ENCODE measurements at places on chromosomes 3 and 15.

DNA sequence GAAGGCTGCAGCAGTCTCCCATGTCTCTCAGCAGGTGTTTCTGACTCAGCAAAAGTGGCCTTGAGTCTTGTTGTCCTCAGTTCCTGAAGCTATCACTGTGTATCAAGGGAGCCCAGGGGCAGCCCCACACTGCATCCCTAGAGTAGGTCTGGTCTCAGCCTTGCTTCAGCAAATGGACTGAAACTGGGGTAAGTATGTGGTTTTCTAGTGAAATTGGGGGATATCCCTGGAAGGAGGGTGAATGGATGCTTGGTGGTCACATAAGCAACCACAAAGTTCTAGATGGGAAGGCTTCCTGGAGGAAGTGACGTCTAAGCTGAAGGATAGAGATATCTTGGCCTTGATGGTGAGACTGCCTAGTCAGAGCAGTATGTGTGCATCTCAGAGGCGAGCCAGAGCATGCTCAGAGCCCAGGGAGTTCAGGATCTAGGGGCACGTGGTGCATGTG is 38.4 kb downstream of the TMEM158 start:
- DNase-seq = no peak

DNA sequence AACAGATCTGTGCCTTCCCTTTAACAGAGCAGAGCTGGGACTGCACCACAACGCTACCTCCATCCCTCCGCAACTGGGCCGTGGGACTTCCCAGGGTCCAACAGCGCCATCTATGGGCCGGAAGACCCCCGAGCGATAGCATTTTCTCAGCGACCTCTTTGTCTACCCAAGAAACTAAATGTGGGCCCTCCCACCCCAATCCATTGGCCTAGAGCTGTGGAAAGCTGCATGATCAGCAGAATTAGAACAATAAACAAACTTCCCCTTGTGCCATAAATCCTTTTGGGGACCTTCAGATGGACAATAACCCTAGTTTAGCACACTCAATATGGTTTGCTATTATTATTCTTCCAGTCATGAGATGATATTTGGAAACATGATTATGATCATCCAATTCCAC is 74.8 kb upstream of the NTRK3 start:
- no peak for DNase-seq

GRCh38 chr3:104526901-104527401 is 839.8 kb upstream of the ALCAM start:
- no peak for DNase-seq

GRCh38 chr15:89101302-89102193 is 13.3 kb downstream of the ABHD2 start:
- no peak for DNase-seq

DNA sequence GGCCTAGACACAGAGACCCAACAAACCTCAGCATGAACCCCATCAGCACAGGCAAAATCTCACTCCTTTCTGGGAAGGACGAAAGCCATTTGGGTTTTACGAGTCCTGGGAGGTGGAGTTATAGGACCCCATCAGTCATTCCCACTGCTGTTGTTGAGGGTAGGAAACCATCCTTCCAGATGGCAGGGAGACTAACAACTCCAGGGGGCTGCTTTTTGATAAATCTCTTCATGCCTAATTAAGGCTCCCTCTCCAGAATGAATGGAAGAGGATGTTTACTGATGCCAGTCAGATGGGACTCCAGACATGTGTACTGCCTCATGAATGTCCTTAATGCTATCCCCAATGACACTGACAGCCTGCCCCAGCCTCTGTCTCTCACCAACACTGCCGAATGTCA is 75.3 kb downstream of the ST8SIA2 start:
- DNase-seq = no peak

GRCh38 chr3:124510290-124510689 is 220.0 kb upstream of the UMPS start:
- no peak for DNase-seq

DNA sequence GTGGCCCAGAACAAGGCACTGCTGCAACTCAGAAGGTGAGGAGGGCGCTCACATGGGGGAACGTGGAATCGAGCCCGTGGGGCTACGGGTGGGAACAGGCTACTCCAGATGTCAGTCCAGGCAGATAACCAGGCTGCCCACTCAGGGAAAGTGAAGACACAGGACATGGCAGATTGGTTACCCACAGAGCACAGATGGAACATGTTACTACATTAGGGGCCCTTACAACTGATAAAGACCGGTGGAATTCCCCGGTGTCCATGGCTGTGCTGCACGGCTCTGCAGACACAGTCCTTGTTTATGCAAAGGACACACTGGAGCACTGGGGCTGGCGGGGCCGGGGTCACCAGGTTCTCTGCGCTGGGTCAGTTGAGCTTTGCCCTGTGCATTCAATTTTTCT is 36.9 kb downstream of the PCSK6 start:
- DNase-seq = no peak

- DNase-seq = no peak
Observed at GRCh38 chr15:63041974-63042876, at the start of gene TPM1. TPM1 (plus strand) TSS chr15:63042747; CDS start chr15:63042830, 83 bp downstream.

- no peak for DNase-seq
Observed at GRCh38 chr15:58562135-58562534, 130.3 kb downstream of the LIPC start.

- no peak for DNase-seq
Observed at GRCh38 chr3:12194209-12194608, 35.5 kb upstream of the TIMP4 start.

DNA sequence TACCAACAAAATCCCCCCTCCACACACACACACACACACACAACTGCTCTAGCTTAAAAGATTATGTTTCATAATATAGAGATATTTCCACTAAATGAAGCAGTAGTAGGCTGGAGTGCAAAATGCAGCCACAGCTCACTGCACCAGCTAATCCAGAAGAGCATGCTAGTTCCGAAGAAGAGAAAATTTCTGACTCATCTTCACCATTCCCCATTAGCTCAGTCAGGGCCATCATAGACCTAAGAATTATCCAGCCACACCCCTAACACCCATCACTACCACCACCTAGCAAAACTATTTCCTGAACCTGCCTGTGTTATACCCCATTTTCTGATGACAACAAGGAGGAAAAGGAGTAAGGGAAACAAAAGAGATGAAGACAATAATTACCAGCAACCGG is 67.1 kb upstream of the UBE2E2 start:
- DNase-seq = no peak

DNA sequence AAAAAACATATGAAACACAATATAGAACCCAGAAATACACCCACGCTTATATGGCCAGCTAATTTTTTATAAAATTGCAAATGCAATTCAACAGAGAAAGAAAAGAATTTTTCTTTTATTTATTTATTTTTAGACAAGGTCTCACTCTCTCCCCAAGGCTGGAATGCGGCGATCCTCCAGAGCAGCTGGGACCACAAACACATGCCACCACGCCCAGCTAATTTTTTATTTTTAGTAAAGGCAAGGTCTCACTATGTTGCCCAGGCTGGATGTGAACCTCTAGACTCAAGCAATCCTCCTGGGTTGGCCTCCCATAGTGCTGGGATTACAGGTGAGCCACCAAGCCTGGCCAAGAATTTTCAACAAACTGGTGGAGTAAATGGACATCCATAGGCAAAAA is 117.9 kb downstream of the SCAPER start:
- no peak for DNase-seq

- DNase-seq = no peak
Observed at GRCh38 chr3:106215047-106215446, 346.2 kb upstream of the CBLB start.

DNA sequence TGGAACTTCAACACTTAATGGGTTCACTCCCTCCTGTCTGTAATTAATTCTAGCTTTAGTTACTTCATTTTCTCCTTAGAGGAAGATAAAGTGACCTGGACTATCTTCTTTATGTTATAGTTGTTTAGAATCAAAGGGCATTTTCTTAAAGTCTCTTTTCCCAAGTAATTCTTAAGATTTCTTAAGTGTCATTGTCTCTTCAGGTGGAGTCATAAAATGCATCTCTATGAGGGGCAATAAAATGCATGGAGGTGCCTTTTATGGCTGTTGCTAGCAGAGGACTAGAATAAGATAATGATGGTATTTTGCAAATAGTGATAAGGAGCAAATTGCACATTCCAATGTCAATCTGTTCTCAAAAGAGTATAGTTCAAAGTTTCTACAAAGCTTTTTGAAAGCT is 34.5 kb downstream of the CNTN4 start:
- DNase-seq = no peak

GRCh38 chr3:5499404-5499803 is 311.9 kb downstream of the EDEM1 start:
- DNase-seq = no peak

DNA sequence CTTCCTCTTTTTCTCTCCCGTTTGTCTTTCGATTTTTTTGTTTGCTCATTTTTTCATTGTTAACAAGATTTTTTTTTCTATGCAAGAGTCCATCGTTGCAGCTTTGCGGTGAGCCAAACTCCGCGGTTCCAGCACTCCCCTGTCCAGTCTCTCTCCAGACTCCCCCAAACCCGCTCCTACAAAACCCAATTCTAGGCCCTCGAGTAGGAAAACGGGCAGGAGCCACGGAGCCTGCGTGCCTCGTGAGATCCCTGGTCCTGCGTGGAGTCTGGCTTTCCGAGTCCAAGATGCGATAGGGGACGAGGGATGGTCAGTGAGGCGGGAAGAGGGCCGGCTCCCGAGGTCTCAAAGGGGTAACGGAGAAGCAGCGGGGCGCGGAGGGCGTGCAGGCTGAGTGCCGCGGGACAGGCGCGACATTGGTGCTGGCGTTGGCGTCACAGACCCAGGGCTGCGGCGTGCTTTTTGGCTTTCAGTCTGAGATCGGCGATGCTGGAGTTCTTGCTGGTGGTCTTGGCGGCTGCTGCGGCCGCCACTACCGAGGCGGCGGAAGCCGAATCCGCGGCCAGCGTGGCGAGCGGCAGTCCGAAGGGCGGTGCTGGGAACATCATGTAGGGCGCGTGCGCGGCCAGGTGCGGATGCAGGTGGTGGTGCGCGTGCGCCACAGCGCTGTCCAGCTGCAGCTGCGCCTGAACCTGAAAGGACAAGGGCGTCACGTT is 8.5 kb downstream of the SHOX2 start:
- DNase-seq = no peak

All from NCI-H1417 treated with DMSO at 0.1 percent for 48 hours (cell line).